GM20000 (cell line): ENCODE measurements at places on chromosomes 2 and 18.

GRCh38 chr2:188235364-188235763 is 56.3 kb upstream of the GULP1 start:
- peak; percentile 5 for DNase-seq

DNA sequence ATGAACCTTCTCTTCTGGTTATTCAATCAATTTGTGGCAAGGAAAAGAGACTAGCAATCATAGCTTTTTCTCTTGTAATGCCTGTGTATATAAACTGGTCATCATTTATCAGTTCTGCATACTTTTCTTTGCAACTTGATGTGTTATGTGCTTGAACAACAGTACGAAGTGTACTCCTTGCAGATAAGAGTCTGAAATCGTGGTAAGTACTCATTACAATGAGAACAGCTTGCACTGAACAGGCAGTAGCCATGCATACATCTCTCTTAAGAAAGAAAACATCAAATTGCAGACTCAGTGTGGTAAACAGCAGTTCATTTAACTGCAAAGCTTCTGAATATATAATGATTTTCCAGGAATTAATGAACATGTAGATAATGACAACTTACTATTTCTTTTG is 64.3 kb downstream of the GREB1L start:
- DNase-seq, result no peak

DNA sequence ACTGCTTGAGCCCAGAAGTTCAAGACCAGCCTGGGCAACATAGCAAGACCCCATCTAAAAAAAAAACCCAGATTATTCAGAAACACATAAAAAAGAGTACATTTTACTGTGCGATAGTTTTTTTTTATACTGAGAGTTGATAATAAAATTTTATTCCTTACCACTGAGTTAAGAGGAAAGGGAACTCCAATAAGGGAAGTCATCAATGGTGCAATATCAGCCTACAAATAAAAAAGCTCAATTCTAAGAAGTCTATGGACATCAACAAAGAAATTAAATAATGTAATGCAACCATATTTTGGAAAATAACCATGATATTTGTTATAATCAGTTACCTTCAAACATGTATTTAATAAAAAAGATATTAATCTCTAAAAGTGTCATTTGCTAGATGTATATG is 46.6 kb downstream of the PIGN start:
- DNase-seq, result no peak

GRCh38 chr18:48711651-48712486 is 173.0 kb downstream of the CTIF start:
- DNase-seq, result peak; percentile 69

- peak; percentile 19 for DNase-seq
Measured at GRCh38 chr2:73177645-73178255, 24.6 kb upstream of the NOTO start.

DNA sequence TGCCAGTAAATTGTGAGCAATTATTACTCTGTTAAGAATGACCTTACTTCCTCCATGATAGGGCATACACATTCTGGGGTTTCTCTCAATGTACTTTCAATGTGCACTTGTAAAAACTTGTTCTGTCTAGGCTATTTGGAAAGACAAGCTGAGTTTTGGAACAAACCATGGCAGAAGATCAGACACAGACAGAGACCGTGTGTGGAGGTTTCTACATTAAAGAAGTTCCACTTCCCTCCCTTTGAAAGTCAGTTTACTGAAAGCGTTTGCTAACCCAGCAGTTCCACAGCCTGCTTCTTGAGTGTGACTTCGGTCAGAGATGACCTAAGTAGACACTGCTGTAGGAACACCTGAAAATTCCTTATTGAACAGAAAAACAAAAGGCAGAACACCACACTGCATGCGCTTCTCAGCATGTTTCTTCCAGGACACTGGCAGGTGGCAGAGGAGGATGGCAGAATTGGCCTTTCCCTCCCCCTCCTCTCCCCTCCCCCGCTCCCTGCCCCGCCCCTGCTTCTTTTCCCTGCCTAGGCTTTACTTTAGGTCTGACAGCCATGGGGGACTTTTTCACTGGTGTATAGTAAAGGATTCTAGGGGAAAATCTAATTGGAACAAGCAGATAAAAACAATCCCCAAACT is 109.8 kb downstream of the NOL10 start:
- no peak for DNase-seq

- no peak for DNase-seq
Measured at GRCh38 chr18:79533591-79533990, 137.9 kb downstream of the NFATC1 start.

GRCh38 chr2:144912206-144912605 is 392.3 kb upstream of the ZEB2 start:
- DNase-seq, result no peak
